IPS DF 6.9 (cell line): ENCODE measurements at places on chromosomes 2 and 18.

- H3K36me3 ChIP-seq, result no peaks in the 10 kb centered on the region; the same call in 1 of the 2 replicates
- no peak overlapping the region for H3K27ac ChIP-seq
- no peak overlapping the region for H3K4me3 ChIP-seq
- no peaks in the 10 kb centered on the region; the same call in 1 of the 2 replicates for H3K27me3 ChIP-seq
- H3K4me1 ChIP-seq, result no peaks in the 10 kb centered on the region
These were observed 76.0 kb upstream of the SMAD7 start for GRCh38 chr18:49026501-49027373.

- no peak overlapping the region for H3K4me3 ChIP-seq
- DNase-seq, result no peak
- H3K27ac ChIP-seq, result no peak overlapping the region
These were observed 253.9 kb upstream of the CNTNAP5 start for GRCh38 chr2:123770996-123771720.

DNA sequence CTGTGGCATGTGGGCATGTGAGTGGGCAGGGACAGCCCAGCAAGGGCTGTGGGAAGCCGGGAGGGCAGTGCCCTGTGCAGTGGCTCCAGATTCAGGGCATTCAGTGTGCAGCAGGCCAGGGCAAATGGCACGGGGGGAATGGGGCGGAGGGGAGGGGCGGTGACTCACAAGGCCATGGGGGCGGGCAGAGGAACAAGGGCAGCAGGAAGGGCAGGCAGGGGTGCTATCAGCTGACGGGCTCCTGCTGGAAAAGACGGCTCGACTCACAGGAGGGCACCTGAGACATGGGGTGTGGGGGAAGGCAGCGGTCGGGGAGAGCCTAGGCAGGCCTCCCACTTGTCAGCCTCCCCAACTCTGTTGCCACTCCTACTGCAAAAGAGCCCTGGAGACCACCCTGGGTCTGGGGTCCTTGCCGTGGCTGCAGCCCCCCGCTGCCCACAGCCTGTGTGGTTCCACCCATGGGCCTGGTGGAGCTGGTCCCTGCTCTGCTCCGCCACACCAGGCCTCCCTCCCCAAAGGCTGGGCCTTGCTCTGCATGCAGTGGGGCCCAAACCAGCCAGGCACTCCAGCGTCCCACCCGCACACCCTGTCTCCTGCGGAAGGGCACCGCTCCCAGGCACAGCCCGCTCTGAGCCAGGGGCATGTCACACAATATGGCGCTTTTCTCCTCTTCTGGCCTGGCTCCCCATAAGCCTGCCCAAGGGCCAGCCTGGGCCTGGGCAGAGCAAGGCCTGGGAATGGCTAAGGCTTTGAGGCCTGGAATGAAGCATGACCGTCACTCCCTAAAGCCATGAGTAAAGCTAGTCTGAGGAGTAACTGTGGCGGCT is 25.9 kb downstream of the HS6ST1 start:
- DNase-seq, result no peak
- H3K36me3 ChIP-seq, result 0 out of 2 replicates have a peak, but pooled peaks cover 2% of the 10 kb centered on the region
- H3K4me1 ChIP-seq, result peaks cover 13% of the 10 kb centered on the region
- no peak overlapping the region for H3K27ac ChIP-seq
- no peak overlapping the region for H3K4me3 ChIP-seq

DNA sequence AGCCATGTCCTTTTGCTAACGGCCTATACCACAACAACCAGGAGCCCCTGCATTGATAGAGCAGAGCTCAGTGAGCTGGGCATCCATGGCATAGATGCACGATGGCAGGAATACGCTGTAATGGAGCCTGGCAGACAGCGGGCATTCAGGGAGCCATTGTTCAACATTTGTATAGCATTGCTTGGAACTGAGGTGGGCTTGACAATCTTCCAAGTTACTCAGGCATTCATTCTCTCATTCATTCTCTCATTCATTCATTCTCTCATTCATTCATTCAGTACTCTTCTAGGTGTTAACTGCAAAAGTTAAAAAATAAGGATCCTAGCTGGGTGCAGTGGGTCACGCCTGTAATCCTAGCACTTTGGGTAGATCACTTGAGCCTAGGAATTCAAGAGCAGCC is 62.7 kb downstream of the MYOM1 start:
- DNase-seq, result no peak
- H3K4me3 ChIP-seq, result no peak overlapping the region
- H3K27me3 ChIP-seq, result no peaks in the 10 kb centered on the region

GRCh38 chr2:129751409-129751808 is 228.1 kb upstream of the RAB6C start:
- no peaks in the 10 kb centered on the region for H3K4me1 ChIP-seq
- H3K36me3 ChIP-seq, result no peaks in the 10 kb centered on the region
- no peak overlapping the region for H3K27ac ChIP-seq
- H3K4me3 ChIP-seq, result no peak overlapping the region

DNA sequence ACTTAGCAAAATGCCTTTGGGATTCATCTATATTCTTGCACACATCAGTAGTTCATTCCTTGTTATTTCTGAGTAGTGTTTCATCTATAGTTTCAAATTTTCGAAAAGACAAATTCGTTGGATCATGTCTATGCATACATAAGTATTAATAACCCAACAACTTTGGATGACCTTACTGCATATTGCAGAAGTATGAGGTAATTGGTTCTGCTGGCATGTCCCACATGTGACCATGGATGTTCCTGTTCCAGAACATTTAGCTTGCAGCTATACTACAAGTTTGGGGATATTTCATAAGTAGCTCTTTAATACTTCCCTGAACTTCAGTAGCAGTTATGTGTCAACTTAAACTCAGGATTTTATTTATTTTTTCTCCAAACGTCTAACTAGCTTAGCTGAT is 44.9 kb downstream of the APLF start:
- DNase-seq, result no peak
- H3K36me3 ChIP-seq, result no peaks in the 10 kb centered on the region
- no peaks in the 10 kb centered on the region for H3K4me1 ChIP-seq
- no peak overlapping the region for H3K4me3 ChIP-seq
- no peaks in the 10 kb centered on the region for H3K27me3 ChIP-seq
